ENCODE measurements at places on chromosomes 13 and 19.

DNA sequence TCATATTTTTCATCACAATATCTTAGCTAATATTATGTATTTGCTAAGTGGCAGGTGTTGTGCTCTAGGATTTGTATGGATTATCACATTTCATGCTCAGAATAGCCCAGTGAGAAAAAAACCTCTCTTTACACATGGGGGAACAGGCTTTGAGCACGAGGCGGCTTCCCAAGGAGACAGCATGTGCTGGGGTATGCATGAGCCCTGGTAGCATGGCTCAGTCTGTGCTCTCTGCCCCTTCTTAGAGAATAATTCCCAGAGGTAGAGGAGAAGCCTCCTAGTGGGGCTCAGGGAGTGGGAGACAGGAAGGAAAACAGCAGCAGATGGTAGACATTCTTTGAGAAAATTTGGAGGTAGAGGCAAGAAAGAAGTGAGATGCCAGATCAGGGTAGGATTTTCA is 31.6 kb downstream of the RNASEH2B start:
- DNase-seq: no peak

GRCh38 chr13:74246487-74246886 is 112.3 kb upstream of the KLF12 start:
- no peak for DNase-seq

GRCh38 chr19:17136021-17136420 is 60.4 kb downstream of the MYO9B start:
- DNase-seq: no peak

GRCh38 chr13:61162636-61163035 is 253.0 kb downstream of the PCDH20 start:
- DNase-seq: no peak

- DNase-seq: no peak
These were observed 10.5 kb upstream of the CDC16 start for GRCh38 chr13:114224201-114224600.

DNA sequence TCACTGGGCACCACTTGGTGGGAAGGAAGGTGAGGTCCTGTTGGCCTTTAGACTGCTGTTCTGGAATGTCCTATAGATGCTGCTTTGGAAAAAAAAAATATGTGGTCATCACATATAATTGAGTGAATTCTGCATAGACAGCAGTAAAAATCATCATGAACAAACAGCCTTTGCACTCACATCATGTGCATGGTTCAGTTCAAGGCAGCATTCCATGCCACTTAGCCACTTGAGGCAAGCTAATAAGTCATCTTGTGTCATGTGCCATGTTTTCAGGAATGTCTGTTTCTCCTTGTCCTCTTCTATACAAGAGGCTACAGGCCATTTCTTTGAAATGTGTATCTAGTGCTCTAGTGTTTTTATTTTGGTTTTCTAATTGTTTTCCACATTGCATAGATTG is 43.9 kb upstream of the TSC22D1 start:
- DNase-seq: no peak

DNA sequence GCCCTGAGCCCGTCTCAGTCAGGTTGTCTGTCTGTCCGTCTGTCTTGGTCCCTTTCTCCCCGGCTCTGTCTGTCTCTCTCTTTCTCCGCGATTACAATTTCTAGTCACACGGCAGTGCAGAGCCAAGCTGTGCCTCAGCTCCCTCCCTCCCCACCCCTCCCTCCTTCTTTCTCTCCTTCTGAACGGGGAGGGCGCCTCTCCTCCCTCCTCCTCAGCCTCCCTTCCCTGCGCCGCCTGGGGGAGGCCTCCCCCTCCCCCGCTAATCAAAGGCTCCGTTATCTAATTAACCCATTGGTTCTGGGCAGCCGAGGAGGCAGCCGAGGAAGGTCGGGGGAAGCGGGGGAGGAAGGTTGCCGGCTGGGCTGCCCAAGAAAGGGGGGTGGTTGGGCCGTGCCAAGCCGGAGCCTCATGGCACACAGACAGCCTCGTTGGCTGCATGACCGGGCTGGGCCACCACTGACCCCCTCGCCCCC is 16.5 kb downstream of the LRRC4B start:
- no peak for DNase-seq

- peak; percentile 6 for DNase-seq
These were observed 451.7 kb downstream of the EFNB2 start for GRCh38 chr13:106083620-106084350.

DNA sequence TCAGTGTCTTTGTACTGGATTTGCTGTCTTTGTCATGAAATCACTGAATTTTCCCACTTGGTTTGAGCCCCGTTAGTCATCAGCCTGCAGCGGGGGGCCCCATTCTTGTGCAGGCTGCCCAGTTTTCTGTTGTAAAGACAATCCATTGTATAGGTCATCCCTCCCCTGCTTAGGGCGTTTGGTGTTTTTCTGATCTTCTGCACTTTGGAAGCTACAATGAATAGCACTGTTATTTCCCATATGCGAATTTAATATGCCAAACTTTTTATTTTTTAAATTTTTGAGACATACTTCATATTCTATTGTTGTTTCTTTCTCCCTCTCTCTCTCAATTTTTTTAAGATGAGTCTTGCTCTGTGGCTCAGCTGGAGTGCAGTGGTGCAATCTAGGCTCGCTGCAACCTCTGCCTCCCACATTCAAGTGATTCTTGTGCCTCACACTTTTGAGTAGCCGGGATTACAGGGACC is 9.0 kb downstream of the SLC27A1 start:
- DNase-seq: no peak

- no peak for DNase-seq
These were observed 77.1 kb upstream of the WASF3 start for GRCh38 chr13:26480246-26480855.

DNA sequence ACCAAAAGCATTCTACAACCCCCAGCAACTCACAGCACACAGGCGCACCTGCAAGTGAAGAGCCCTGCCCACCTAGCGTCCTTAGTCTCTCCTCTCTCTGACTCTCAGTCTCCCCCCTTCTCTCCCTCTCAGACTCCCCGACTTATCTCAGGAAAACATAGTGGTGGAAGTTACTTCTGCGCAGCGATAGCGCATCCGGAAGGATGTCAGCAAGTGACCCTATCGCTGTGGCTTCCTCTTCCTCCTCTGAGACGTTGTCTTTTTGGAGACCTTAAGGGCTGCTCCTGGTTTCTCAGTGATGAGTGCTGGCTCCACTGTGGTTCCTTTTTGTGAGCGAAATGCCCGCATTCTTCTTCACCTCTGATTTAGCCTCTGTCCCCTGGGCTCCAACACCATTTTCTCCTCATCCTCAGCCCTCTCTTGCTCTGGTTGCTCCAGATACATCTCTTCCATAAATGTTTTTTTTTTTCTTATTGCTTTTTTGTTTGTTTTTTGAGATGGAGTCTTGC is 1.4 kb upstream of the YIF1B start:
- no peak for DNase-seq

GRCh38 chr13:24539500-24540165 is 27.1 kb upstream of the PARP4 start:
- no peak for DNase-seq

DNA sequence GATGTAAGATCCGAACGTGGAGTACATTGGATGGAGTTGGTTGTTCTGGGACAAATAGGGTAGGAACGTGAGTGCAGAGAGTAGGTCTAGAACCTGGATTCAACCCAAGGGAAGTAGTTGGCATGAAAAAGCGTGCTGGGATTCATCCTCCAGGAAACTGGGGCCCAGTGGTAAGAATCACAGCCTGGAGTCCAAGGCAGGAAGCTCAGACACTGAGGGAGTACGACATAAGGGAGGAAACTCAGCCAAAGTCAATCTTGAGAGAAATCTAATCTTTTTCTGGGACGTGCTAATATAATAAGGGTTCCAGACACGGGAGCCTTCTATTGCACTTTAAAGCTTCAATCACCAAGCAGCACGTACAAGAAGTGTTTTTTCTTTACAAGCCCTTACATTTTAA is 46.4 kb downstream of the DLEU7 start:
- no peak for DNase-seq

- no peak for DNase-seq
These were observed 246.1 kb downstream of the UQCRFS1 start for GRCh38 chr19:28966737-28967399.

DNA sequence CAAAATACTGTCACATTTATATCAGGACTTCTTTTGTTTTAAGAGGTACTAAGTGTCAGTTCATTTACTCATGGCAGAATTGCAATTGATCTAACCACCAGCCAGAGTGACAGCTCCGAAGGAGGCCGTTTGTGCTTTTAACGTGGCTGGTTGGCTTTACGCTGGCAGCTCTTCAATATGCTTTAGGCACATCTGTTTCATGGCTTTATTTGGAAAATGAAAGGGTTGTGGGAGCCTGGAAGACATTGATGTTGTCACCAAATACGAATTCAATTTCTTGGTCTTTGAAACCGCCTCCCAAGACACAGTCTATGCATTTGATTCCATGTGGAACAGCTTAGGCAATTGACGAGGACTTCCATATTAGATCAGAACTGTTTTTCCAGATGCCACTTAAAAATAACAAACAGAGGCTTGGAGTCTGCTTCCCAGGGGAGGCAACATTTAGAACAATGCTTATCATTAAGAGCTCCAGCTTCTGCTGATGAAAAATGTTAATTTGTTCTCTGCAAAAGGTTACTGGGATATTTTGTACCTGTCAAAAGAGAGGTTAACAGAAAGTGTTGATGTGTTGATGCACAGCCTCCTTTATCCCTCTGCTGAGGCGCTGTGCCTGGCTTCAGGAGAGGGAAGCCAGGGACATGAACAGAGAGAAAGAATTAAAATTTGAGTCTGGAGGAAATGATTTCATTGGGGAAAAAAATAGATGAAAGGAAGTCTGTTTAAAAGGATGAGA is 64.0 kb upstream of the TNFRSF19 start:
- no peak for DNase-seq

DNA sequence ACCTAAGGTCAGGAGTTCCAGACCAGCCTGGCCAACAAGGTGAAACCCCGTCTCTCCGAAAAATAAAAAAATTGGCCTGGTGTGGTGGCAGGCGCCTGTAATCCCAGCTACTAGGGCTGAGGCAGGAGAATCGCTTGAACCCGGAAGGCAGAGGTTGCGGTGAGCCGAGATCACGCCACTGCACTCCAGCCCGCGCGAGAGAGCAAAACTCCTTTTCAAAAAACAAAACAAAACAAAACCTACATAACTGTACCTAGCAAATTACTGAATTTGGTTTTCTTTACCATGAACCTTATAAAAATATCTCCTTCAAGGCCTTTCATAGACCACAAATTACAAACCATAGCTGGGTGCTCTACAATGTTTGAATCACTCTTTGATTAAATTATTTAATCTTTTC is 760 bp downstream of the ZNF91 start:
- peak; percentile 24 for DNase-seq

DNA sequence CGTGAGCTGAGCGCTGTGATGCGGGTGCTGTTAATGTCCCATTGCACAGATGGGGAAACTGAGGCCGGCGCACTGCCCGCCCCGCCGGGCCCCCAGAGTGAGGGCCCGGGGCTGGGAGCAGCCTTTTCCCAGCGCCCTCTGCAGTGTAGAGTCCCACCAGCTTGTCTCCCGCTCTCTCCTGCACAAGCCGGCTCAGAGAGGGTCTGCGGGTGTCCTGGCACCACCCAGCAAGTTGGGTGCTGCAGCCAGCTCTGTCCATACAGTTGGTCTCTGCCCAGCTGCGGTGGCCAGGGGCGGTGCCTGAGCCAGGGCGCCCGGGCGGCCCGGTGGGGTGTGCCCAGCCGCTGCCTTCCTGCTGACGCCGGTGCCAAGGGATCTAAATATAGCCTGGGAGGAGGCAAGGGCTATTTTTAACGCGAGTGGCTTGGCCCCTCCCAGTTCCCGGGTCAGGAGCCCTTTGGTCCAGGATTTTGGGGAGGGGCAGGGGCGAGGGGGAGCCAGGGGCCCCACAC is 19.3 kb downstream of the GADD45B start:
- DNase-seq: no peak

GRCh38 chr13:32415019-32415418 is 12.9 kb downstream of the N4BP2L1 start:
- DNase-seq: no peak

DNA sequence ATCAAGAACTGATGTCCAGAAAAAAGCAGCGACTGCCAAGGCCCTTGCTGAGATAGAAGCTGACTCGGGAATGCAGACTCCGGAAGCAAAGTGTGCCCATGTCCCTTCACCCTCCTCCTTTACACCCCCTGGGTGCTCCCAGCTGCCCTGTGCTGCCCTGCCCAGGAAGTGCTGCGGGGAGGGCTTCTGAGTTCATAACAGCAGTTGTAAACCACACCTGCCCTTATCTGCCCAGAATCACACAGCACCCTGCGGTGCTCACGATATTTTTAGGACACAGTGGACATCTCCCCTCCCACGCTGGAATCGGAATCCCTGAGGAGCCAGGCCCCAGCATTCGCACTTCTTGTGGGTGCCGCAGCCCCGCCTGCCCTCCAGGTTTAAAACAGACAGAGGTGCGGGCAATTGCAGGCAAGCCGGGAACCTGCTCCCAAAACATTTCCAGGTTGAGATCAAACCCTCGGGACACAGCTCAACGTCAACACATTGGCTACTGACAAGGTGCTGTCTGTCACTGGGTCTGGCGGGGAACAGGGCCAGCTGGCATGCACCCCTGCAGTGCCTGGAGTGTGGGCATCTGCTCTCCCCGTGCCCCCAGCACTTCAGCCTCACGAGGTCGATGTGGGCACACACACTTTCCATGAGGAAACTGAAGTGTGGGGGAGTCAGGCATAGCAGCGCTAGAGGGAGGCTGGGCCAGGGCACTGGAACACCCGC is 36.8 kb downstream of the RAB20 start:
- no peak for DNase-seq

- no peak for DNase-seq
These were observed 330.3 kb downstream of the TSHZ3 start for GRCh38 chr19:31018936-31019335.

DNA sequence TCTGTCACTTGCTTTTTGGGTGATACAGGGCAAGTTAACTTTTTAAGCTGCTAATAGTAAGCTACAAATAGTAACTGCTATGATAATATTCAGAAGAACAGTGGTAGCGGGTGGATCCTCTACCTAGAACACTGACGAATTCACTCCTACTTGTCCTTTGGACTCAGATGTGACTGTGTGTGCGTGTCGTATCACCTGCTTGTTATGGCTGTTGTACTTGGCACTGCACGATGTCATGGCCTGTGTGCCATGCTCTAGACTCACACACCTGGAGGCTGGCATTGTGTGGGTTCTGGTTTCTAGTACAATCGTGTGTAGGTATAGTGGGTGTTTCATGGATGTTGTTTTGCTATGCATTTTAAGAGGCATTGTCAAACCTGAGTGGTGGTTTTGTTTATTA is 130.8 kb downstream of the ATP8A2 start:
- DNase-seq: no peak
